ENCODE measurements at places on chromosomes 11 and 22.

GRCh38 chr11:7572001-7572712 is 58.4 kb downstream of the PPFIBP2 start:
- no peak for DNase-seq

DNA sequence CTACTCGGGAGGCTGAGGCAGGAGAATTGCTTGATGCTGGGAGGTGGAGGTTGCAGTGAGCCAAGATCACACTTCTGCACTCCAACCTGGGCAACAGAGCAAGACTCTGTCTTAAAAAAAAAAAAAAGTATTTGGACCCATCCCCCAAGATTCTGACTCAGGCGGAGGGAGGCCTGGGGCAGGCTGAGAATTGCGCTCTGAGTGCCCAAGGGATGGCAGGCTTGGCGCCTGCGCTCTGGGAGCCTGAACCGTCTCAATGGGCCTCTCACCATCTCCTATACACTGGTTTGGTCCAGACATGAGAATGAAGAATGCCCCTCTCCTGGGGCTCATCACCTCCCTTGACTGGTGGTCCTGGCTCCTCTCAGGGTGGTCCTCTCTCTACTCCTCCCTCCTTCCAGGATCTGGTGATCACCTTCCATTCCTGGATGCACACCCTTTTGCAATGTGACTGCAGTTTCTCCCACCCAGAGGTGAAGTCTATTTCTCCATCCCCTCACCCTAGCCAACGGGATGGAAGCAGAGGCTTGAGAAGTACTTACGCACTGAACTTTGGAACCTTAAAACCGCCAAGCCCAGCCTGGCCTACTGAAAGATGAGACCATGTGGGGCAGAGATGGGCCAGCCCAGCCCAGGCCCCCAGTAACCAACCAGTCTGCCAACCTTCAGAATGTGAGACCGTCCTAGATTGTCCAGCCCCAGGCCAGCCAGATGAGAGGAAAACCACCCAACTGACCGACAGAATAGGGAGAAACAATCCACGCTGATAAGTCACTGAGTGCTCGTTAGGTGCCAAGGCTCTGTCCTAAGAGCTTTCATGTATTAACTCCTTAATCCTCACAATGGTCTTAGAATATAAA is 4.9 kb downstream of the POLR3H start:
- DNase-seq: no peak

- no peak for DNase-seq
Measured at GRCh38 chr11:87173185-87174039, 135.7 kb downstream of the TMEM135 start.

DNA sequence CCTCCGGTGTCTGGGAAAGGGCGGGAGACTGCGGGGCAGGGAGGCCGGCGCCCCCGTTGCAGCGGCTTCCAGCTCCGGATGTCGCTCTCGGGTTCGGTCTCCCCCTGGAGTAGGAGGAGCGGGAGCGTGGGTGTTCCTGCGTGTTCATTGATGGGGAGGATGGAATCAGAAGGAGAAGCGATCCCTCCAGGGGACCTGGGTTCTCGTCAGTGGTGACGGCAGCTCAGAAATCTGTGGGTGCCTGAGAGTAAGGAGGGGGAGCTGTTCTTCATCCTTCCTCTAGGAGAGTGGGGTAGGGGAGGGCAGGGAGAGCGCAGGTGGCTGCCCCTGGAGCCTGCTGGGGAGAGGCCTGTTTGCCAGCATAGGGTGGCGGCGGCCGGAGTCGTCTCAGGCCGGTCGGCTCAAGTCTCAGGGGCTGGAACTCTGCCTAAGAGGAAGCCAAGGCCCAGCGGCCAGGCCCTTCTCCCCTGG is 1.1 kb downstream of the UBASH3B start:
- no peak for DNase-seq

- no peak for DNase-seq
Measured at GRCh38 chr11:126476977-126477376, 121.5 kb downstream of the ST3GAL4 start.

- no peak for DNase-seq
Measured at GRCh38 chr11:44404301-44404700, 94.4 kb upstream of the ALX4 start.

DNA sequence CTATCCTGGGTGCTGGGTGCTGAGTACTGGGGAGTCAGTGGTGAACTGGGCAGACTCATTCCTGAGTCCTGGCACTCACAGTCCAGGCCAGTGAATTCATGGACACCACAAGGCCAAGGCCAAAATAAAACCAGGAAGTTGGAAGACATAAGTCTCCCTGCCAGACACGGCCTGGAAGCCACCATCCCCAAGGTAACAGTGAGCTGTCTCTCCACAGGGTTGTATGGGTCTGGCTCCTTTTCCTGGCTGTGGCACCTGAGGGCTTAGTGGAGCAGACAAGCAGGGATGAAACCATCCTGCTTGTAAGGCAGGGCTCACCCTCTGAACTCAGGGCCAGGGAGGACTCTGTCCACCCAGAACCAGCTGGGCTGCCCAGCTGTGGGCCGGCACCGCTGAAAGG is 54.7 kb upstream of the ALX4 start:
- no peak for DNase-seq

GRCh38 chr22:42895541-42895981 is 38.5 kb upstream of the ARFGAP3 start:
- DNase-seq: no peak

DNA sequence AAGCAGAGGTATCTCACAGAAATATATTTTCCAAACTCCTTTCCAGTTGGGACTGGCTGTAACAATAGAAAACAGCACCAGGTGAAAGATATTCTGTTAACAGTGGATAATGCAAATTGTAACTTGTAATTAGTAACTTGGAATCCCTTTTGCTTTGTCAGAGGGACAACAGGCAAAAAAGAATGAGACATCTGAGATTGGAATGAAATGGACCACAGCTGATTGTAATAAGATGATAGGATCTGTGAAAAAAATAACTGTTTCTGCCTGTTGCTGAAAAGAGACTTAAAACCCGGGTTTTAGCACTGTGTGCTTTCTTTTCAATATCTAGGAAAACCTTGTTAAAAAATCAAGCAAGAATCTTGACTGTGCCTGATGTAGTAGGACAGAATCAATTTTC is 655.7 kb downstream of the METTL15 start:
- no peak for DNase-seq

- DNase-seq: no peak
Measured at GRCh38 chr11:107752508-107752907, 40.7 kb upstream of the SLN start.

DNA sequence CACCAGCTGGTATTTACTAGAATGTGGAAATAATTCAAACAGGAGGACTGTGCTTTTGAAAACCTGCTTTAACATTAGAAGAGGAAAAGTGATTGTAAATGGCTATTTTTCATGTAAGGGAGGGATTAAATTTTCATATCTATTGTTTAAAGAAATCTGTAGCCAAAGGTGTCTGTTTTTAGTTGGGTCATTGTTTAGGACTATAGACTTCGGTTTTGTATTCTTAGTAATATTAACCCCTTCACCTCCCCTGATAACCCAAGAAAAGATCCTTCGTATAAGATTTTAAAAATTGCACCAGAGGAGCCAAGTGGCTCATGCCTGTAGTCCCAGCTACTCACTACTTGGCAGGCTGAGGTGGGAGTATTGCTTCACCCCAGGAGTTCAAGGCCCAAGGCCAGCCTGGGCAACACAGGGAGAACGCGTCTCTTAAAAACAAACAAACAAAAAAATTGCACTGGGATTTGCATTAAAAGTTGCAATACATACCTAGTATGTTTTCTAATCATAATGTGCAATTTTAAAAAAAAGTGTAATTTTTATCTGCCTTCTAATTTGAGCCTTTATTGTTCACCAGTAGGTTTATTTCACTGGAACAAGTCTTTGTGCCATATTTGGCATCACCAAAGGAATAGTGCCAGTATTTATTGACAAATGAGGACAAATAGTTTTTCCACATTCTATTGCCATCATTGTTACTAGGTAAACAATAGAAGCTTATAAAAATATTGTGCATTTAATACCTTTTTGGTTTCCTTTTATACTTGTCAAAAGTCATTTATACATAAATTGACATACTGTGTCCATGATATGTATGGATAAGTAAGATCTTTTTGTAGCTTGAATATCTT is 34.3 kb downstream of the MTMR3 start:
- DNase-seq: no peak

DNA sequence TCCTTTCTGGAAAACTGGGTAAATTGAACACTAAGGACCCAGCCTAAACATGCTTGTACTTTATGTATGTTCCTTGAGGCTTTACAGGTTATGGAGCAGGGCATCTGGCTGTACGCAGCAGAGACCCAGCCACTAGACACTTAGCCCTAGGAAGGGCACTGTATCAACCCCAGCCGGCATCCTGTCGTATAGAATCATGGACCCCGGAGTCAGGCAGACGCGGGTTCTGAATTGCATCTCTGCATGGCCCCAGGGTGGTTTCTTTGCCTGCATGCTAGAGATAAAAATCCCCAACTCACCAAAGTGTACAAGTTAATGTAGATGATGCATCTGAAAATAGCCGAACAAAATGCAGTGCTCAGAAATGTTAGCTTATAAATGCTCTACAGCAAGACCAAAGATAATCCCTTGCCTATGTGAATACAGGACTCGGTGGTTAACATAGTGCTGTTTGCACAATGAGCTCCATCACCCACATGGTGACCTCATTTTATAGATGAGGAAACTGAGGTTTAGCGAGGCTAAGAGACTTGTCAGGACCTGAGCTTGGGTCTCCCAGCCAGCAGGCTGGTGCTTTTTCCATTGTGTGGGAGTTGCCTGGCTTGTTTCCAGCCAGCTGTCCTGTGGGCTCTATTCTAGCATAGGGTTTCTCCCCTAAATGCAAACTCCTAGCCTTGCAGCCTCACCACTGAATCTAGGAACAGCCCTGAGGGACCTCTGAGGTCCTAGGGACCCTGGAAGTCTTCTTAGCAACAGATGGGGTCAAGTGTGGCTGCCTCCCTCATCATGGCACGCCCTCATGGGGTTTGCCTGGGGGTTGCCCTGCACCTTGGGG is 7.3 kb downstream of the CD6 start:
- DNase-seq: no peak

GRCh38 chr11:47609675-47610074 is 15.5 kb upstream of the C1QTNF4 start:
- DNase-seq: no peak

DNA sequence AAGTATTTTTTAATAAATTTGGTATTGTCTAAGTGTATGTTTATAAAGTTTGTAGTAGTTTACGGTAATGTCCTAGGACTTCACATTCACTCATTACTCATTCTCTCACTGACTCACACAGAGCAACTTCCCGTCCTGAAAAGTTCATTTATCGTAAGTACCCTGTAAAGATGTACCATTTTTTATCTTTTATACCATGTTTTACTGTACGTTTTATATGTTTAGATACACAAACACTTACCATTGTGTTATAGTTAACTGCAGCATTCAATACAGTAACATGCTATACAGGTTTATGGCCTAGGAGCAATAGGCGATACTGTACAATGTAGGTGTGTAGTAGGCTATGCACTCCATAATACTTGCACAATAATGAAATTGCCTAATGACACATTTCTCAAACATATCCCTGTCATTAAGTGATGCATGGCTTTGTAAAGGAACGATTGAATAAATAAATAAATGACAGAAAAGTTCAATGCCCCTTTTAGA is 12.5 kb upstream of the CARD18 start:
- DNase-seq: no peak

- no peak for DNase-seq
Measured at GRCh38 chr11:75051043-75051442, 45.6 kb downstream of the OR2AT4 start.

DNA sequence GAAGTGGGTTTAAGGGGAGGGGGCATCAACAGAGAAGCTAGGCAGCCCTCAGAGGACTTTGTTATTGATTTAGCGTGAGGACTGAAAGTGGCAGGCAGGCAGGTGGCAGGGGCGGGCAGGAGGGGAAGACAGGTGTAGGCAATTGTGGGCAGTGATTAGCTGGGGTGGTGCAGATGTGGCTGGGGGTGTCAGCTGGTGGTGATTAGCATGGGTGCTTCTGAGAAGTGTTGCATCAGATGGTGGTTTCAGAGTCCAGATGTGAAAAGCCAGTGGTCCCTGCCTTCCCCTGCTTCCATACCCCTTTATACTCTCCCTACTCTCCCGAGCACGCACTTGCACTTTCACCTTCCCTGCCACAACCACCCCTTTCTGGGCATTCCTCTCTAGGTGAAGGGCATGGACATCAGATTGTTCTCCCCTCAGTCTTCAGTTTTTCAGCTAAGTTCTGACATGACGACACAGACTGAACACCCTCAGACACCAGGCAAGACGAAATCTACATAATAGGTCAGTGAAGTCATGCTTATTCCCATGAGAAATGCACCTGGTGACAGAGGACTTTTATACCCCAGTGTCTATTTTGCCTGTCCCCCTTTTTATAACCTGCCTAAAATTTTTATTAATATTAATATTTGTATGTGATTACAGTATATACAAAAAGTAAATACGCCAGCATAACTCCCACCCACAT is 435.7 kb upstream of the CADM1 start:
- no peak for DNase-seq

DNA sequence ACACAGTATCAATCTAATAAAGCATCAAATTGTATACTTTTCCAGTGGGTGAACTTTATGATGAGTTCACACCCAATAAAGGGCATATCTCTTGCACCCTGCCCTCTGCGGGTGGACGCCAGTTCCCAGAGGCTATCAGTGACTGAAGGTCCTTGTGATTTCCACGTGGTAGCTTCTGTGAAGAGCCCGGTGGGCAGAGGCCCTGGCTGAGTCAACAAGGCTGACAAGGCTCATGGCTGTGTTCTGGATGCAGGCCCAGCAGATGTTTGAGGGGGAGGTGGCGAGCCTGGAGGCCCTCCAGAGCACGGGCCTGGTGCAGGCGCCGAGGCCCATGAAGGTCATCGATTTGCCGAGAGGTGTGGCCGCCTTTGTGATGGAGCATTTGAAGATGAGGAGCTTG is 71.4 kb downstream of the PIWIL3 start:
- DNase-seq: no peak

DNA sequence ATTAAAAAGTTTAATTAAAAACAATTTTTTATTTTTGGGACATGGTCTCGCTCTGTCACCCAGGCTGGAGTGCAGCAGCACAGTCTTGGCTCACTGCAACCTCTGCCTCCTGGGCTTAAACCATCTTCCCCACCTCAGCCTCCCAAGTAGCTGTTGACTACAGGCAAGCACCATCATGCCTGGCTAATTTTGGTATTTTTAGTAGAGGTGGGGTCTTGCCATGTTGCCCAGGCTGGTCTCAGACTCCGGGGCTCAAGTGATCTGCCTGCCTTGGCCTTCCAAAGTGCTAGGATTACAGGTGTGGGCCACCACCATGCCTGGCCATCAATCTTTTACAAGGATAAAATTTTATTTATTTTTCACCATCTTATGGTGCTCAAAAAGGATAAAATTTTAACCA is 43.3 kb upstream of the PHOX2A start:
- DNase-seq: no peak

GRCh38 chr11:1567721-1568100 is 4.4 kb downstream of the DUSP8 start:
- DNase-seq: no peak

- no peak for DNase-seq
Measured at GRCh38 chr11:36695571-36695970, 97.5 kb upstream of the RAG2 start.

- no peak for DNase-seq
Measured at GRCh38 chr11:35016916-35017315, 100.5 kb downstream of the PDHX start.
